ENCODE measurements at places on chromosomes 11 and 22.

GRCh38 chr11:24872651-24873311, 375.9 kb downstream of the LUZP2 start:
- DNase-seq = no peak

DNA sequence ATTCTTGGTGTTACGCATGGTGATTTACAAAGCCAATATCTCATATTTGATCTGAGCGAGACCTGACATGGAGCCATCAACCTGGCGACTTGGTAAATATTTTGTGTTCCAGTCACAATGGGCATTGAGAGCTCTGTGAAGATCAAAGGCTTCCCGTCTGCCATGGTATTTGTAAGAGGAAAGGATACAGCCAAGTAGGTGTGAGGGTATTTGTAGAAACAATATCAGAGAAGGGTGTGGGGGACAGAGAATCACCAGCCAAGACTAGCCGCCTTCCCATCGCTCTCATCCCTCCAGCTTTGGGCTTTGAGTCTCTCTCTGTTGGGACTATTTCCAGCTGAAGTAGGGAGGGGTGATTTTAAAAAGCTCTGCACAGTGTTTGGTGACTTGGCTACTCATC, 173.4 kb upstream of the BDNF start:
- no peak for DNase-seq

GRCh38 chr11:65538915-65539743, 14.2 kb downstream of the SCYL1 start:
- DNase-seq = no peak

- no peak for DNase-seq
These were observed 2.8 kb downstream of the MADD start for GRCh38 chr11:47272706-47273105.

DNA sequence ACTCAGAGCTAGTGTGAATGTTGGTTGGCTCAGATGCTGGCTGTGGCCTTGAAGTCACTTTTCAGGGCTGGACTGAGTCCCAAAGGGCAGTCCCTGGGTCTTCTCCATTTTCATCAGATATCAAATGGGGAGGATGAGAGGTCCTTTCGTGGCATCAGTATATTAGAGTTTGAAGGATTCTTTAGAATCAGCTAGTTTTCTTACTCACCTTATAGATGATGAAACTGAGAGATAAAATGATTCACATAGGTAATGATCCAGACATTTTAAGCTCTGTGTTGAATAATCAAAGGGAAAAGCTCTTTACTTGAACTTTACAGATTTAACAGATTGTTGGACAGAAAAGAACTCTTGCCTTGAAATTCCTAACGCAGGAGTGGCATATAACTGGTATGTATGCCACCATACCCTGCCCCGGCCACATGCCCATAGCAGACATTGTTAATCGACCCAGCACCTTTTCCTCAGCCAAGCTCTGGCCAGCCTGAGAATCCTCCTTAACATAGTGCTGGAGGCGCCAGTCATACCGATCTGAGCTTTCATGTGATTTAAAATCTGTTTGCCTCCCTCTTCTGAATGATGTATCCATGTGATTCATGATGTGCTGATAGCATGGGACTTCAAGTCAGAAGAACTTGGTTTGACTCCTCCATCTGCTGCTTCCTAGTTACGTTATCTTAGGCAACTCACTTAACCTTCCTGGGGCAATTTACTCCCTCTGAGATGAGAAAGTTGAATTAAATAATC, 60.0 kb downstream of the BARX2 start:
- no peak for DNase-seq

DNA sequence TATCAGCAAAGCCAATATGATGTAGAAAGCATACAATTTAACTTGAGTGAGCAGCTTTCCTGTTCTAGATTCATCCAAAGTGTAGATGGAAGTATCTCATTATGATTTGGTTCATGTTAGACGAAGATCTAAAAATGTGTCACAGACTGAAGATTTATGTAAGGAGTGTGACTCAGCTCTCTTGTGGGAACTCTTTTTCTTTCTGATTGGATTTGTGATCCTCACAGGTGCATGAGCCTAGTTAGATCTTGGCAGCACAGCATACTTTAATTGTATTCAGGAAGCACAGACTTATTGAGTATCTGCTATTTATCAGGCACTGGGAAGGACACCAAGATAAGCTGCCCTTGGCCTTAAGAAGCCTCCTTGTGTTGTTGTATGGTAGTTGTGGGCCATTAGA, 147.1 kb downstream of the C11orf91 start:
- no peak for DNase-seq

GRCh38 chr22:50691521-50691920, 18.9 kb downstream of the SHANK3 start:
- no peak for DNase-seq

- no peak for DNase-seq
These were observed 45.6 kb downstream of the TRMU start for GRCh38 chr22:46381142-46381541.

DNA sequence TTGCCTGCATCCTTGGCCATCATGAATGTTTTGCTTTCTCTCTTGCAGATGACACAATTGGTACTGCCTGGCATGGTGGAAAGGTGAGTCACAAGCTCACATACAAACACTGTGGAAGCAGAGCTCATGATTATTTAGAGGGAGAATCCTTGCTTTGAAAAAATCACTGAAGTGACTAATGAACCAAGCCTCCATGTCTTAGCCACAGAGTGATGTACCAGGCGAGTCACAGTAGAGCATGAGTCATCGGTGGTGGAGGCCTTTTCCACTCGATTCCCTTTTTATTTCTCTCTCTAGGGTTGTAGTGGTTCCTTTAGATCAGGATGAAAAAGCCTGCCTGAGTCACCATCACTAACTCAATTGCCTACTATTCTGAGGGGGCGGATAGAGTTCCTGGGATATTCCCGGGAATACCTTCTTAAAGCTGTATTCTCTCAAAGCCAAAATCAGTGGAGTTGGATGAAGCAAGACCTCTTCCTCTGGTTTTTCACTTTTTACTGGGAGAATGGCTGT, 49.6 kb upstream of the ALKBH3 start:
- peak; percentile 19 for DNase-seq

GRCh38 chr11:130390071-130390758, 38.2 kb downstream of the ADAMTS8 start:
- no peak for DNase-seq

GRCh38 chr11:73233692-73234470, 15.8 kb downstream of the P2RY2 start:
- no peak for DNase-seq

DNA sequence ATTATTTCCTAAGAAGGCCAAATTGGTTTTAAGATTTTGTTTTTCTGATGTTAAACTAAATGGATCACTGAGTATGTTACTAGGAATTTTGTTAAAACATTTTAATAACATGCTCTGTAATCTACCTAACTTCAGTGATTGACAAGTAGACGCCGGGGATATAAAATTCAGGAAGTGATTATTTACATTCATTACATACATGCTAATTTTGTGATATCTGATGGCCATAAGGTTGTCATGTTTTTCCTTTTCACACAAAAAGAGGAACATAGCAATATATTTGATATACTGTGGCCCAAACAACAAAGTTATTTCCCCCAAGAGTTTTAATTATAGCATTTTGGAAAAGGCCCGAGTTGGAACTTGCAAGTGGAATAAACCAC, 12.1 kb downstream of the SCUBE1 start:
- DNase-seq = no peak

DNA sequence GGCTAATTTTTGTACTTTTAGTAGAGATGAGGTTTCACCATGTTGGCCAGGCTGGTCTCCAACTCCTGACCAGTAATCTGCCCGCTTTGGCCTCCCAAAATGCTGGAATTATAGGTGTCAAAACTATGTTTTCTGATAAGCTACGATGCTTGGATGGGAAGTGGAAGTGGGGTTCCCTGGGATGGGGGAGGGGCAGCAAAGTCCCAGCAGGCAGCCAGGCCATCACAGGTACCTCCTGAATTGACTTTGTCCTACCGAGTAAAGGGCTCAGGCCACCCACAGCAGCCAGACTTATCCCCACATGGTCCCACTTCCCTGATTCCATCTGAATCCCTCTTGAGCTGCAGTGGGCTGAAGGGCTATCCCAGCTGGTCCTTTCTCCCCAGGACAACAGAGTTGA, 6.9 kb downstream of the FTH1 start:
- no peak for DNase-seq

GRCh38 chr11:122512688-122513087, 142.8 kb upstream of the UBASH3B start:
- DNase-seq = no peak

DNA sequence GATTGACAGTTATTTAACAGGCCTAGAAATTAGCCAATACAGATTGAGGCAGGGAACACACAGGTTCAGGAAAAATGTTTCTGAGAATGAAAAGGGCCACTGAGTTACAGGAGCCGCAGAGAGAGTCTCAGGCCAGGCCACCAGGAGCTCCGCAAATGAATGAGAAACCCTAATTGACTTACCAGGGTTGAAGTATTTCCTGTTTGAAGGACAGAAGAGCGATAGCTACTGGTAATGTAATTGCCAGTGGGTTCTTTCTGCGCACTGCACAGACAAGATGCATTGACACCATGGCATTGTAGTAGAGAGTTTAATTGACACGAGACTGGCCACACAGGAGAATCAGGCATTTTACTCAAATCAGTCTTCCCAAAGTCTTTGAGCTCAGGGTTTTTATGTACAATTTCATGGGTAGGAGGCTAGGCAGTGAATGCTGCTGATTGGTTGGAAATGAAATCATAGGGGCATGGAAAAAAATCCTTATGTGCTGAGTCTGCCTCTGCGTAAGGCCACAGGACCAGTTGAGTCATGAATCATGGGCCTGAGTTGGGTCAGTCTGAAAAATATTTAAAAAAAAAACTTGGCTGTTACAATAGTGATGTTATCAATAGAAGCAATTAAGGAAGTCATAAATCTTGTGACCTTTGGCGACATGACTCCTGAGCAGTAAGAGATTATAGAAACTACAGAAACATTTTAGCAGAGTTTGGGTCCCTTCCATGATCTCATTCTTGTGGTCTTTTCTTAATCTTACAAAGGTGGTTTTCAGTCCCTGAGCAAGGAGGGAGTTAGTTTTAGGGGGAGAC, 203.8 kb downstream of the CASP12 start:
- DNase-seq = no peak

DNA sequence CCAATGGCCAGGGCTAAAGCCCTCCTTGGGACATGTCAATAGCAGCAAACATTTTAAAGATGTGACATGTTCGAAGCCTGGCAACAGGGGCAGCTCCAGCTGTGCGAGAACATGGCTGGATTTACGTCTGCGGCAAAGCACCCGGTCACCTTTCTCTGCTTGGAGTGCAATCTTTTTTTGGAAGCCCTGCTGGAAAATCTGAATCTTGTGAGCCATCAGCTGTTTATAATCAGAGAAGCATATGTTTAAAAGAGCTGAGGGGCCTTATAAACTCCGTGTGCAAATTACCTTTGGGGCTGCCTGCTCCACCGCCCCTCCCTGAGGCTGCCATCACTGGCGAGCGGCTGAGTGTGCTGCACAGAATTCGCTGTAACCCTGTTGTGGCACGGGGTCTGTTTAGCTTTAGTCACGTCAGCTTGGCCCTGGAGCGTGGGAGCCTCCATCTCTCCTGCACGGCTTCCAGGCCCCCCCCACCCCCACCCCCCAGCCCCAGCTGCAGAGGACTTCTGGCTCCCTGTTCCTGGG, 9.0 kb upstream of the KCNQ1OT1 start:
- no peak for DNase-seq

DNA sequence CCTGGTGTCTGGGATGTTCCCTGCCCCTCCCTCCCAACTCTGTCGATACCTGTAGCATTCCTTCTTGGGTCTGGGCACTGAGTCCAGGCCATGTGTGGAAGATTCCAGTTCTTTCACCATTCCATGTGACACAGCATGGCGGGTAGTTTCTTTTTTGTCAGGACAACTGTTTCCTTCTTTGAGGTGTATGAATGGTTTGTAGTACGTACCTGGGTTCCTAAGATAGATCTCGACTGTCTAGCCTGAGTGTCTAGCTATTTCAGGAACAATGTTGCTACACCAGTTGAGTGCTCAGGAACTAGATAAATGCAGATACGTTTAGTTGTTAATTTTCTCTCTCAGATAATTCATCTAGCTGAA, 43.3 kb downstream of the TNRC6B start:
- no peak for DNase-seq

DNA sequence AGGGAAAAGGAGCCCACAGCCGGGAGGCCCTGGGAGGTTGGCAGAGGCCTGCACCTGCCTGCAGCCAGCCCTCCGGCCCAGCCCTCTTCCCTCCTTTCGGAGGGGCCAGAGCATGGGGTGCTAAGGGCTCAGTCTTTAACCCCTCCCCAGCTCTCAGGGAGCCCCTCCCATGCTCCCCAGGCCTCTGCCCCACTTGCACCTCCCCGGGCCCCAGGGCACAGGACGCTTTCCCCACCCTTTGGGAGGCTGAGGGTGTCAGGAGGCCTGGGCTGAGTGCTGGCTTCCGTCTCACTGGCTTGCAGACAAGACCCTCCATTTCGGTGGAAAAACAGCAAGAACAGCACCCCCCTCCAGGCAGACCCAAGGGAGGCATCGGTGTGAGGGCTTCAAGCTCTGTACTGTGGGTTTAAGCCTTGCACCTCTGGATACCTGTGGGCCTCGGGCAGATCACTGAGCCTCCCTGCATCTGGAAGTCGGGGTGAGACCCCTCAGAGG, 7.3 kb downstream of the ASCL2 start:
- DNase-seq = no peak

DNA sequence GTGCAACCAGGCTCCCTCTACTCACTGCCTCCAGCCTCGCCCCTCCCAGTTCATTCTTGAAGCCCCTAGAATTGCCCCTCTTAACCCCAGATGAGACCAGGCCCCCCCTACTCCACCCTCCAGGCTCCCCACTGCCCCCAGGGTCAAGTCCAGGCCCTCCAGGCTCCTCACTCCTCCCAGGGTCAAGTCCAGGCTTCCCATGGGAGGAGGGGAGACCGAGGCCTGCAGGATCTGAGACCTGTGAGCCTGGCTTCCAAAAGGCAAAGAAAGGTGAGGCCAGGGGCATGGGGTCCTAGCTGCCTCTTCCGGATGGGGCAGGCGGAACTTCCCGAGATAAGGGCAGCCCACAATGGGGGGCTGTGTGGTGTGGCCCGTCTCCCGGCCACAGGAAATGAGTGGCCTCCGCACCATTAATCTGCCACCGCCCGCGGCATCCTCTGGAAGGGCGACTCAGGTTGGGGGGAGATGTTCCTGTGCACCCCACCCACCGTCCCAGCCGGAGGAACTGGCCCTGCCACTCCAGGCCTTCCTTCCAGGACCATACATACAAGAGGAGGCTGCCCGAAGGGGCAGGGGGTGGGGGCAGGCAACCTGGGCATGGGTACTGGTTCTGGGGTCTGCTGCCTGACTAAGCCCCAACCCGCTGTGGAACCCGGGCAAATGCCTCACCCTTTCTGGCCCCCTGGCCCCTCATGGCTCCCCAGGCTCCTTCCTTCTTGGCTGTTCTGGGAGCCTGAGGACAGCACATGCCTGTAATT, 35.1 kb upstream of the WNT11 start:
- no peak for DNase-seq

- DNase-seq = no peak
These were observed 31.7 kb downstream of the KIRREL3 start for GRCh38 chr11:126968915-126969314.

GRCh38 chr22:36579441-36579840, 50.5 kb upstream of the EIF3D start:
- no peak for DNase-seq
